Fibroblast of villous mesenchyme (primary cell): ENCODE measurements at places on chromosomes 6 and 20. TPM values are rescaled to one million over a fixed set of nuclear protein-coding genes. Genes with fewer than 3 reads are reported as not detected.

CD93 gene
- under 0.01 TPM in 2 replicates for total RNA-seq

RHAG gene
- not detected in 2 replicates for total RNA-seq

GSTA1 gene
- 0.32 TPM in 1 of 2 replicates, not detected in the other for total RNA-seq

PAK5 gene
- total RNA-seq, result not detected in 2 replicates

FAM83C gene
- total RNA-seq, result not detected in 2 replicates

PKIB gene
- total RNA-seq, result 12.2 and 13.8 TPM in 2 replicates

CTCFL gene
- not detected in 2 replicates for total RNA-seq

TREM2 gene
- not detected in 2 replicates for total RNA-seq

SUMO4 gene
- total RNA-seq, result 2.6 TPM in 2 replicates

COL20A1 gene
- total RNA-seq, result under 0.01 TPM in 1 of 2 replicates, not detected in the other

GSTA2 gene
- not detected in 2 replicates for total RNA-seq

PREX1 gene
- 23.8 and 57.4 TPM in 2 replicates for total RNA-seq

TRIM31 gene
- not detected in 2 replicates for total RNA-seq

TSPO2 gene
- total RNA-seq, result not detected in 2 replicates

SCRT2 gene
- total RNA-seq, result not detected in 2 replicates

RAMACL gene
- 0.43 and 0.97 TPM in 2 replicates for total RNA-seq

SKIC2 gene
- 52.2 and 58.9 TPM in 2 replicates for total RNA-seq

GRM1 gene
- total RNA-seq, result under 0.01 TPM in 1 of 2 replicates, not detected in the other

GTPBP2 gene
- 50.1 and 69.9 TPM in 2 replicates for total RNA-seq

MUC21 gene
- not detected in 2 replicates for total RNA-seq
